Activated CD4-positive, CD25-positive, alpha-beta regulatory T cell treated with anti-CD3 and anti-CD28 coated beads, Interleukin-2, amount 50 U/mL, for 24 hours (primary cell): ENCODE measurements at places on chromosomes 6 and 20.

GRCh38 chr6:117306227-117306790 is 41.0 kb downstream of the VGLL2 start:
- no peak for ATAC-seq

DNA sequence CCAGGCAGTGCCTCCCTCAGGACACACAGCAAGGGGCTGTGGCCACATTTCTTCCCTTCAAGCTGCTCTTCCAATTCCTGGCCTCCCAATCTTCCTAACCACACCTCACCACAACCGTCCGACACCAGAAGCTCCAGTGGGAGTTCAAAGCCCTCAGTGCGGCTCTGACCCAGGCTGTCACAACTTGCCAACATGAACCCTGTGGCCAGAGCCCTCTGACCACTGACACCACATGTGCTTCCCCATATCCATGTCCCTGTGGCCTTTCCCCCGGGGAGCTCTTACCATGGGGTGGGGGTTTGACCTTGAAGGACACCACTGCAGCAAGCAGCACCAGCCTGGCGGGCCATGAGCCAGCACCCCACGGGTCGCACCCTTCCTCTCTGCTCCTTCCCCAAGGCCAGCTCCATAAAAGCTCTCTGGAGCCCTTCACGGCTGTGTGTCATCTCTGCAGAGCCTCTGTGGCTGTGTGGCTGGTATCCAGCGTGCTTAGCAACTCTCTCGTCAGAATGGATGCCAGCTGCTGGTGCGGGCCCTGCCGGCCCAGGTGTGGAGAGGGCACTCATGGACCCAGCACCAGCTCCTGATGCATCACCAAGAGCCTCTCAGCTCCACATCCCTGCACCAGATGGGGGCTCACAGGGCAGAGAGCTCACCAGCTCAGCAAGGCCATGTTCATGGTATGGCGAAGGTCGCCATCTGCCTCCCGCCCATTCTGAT is 106.1 kb downstream of the PSMB1 start:
- no peak for ATAC-seq

DNA sequence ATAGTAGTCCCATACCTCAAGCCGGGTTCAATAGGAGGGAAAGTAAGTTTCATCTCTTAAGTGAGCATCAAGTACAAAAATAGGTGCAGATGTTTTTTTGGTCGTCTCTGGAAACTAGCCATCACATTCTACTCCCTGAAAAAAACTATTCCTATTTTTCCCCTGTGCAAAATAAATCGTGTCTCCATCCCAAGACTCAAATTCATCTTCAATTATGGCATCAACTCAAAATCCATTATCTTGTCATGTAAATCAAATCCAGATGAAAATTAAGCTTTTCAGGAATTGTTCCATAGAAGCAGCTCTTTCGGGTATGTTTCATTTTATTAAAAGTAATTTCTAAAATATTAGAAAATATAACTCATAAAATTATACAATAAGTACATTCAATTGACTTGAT is 1368.4 kb downstream of the GRIK2 start:
- no peak for ATAC-seq

DNA sequence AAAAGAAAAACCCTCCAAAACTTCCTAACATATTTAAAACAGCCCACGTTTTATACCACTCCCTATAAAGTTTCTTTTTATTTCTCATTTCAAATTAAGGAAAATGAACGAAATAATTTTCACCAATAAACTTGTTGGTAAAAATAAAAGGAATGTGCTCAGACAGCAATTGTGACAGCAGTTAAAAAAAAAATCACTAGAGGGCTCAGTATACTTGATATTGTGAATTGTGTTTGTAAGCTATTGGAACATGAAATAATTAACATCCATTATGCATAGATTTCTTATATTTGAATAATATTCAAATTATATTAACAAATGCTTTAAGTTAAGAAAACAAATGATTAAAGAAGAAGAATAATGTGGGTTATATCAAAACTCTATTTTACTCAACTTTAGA is 105.5 kb downstream of the ASCC3 start:
- ATAC-seq, result no peak

- ATAC-seq, result no peak
Observed at GRCh38 chr6:148671952-148672351, 74.9 kb upstream of the UST start.

GRCh38 chr6:145009711-145010110 is 724.6 kb downstream of the UTRN start:
- ATAC-seq, result no peak

GRCh38 chr6:144394210-144394609 is 109.1 kb downstream of the UTRN start:
- ATAC-seq, result peak; percentile 76

GRCh38 chr6:38959138-38959537 is 89.4 kb upstream of the GLP1R start:
- no peak for ATAC-seq

GRCh38 chr20:56987986-56988385 is 278.5 kb downstream of the BMP7 start:
- no peak for ATAC-seq

GRCh38 chr6:117908246-117909068 is 1.4 kb downstream of the SLC35F1 start:
- no peak for ATAC-seq
